ENCODE measurements at places on chromosomes 12 and 14.

DNA sequence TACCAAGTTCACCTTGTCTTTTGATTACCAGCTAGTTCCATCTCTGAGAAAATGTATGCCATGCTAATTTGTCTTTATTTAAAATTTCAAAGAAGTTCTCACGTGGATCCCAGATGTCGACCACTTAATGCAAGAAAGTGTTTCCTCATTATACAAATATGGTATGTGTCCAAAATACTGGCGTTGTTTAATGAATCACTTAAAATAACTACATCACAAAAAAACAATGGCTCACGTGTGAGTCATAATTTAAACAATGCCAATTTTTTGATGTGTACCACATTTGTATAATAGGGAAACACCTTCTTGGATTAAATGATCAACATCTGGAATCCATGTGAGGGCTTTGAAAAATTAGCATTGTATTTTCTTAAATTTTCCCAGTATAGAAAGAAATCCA, 40.8 kb downstream of the DBX2 start:
- no peak for DNase-seq

DNA sequence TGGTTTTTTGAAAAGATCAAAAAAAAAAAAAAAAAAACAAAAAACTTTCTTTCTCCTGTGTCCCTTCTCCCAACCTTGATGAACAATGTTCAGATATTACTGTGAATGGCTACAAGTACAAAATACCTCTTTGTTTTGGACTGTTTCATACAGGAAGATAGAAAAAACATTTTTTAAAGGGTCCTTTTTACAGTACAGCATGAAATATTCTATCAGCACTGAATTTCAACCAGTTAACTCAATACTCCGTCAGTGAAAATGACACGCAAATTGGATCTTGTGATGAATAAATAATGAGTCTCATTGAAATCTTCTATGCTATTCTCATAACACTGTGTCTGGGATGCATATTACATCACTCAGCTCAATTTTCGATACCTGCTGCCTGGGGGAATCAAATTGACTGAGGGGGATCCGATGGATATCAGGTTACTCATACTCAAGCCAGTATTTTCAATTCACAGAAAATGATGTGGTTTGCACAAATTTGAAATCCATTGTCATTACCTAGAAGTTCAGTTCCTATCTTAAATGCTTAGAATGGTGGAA, 179.6 kb downstream of the TMTC2 start:
- no peak for DNase-seq

DNA sequence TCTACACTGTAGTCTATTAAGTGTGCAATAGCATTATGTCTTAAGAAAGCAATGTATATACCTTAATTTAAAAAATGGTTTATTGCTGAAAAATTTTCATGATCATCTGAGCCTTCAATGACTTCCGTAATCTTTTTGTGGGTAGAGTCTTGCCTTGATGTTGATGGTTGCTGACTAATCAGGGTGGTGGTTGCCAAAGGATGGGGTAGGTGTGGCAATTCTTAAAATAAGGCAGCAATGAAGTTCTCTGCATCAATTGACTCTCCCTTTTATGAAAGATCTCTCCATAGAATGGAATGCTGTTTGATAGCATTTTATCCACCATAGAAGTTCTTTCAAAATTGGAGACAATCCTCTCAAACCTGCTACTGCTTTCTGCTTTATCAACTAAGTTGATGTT, 41.1 kb downstream of the BBS10 start:
- no peak for DNase-seq

DNA sequence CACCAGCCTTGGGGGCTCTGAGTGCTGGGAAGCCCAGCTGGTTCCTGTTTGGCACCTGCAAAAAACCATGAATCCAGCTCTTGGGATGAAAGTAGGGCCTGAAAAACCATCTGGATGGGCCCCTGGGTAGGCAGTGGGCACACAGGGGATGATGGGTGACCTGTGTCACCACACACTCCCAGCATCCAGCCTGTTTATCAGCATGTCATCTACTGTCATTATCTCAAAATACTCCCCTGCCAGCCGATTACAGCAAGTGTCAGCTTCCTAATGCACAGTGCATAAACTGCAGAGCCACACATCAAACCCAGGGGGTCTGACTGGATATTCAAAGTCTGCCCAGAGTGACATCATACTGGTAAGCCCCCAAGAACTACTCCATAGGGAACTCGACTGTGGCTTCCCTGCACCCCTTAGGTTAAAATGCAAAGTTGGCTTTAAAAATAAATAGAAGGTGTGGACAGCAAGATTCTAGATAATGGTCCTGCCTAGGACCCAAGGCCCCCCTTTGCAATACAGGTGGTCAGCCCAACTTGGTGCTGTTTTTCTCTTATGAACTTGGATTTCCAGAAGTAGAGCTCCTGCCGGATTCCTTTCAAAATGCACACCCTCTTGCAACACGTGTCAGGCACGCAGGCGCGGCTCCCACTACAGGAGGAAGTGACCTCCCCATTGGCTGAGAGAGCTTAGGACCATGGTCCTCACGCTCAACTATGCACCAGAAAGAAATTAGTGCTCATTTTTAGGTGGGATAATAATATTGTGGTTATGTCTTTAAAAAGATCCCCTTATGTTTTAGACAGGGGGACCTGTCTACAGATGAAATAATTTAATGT, 94.1 kb downstream of the GCH1 start:
- DNase-seq = no peak

DNA sequence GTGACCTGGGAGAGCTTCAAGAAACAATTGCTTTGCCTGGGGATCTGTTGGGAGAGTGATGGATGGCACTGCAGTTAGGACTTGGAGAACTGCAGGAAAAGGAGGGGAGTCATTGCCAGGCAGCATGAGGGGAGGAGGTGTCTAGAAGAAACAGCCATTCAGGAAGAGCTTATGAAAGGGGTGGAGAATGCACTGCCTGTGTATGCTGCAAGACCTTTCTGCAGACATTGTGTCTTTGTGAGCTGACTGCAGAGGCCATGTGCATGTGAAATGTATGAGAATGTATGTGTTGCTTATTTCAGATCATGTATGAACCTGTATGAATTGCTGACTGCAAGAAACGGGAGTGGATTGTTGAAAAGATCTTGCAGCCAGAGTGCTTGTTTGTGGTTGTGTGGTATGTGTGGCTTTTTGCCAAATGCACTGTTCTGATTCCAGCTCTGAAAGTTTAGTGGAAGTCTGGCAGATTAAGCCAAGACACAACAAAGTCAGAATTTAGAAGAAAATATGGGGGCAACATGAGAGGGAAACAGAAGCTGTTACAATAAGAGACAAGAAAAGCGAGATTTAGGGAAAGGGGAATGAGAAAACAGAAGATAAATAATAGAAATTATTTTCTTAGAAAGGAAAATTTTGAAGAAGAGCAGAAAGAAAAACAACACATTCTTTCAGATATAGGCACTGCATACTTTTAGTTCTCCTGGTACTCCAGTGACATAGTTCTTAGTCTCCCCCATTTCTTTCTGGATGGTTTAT, 9.8 kb upstream of the RIMKLB start:
- DNase-seq = peak; percentile 68

- no peak for DNase-seq
These were observed 189.7 kb downstream of the TTC7B start for GRCh38 chr14:90626550-90626949.

GRCh38 chr12:68042212-68042699, 53.0 kb downstream of the IFNG-AS1 start:
- no peak for DNase-seq

DNA sequence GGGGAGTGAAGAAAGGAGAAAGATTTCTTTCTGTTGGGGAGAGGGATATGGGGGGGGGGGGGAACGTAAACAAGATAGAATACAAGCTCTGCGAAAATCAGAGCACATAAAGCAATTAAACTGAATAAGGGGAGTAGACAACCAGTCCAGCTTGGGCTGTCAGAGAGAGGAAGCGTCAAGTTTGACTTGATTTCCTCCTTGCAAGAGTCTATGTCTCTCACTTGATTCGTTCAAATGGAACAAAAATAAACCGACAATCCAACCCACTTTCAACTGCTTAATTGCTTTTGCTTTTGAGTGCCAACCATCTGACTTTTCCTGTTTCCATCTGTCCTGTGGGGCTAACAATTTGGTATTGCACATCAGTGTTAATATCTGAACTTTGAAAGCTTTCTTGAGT, 942 bp downstream of the SYT1 start:
- DNase-seq = no peak

GRCh38 chr14:68757618-68758081, 35.2 kb downstream of the ZFP36L1 start:
- DNase-seq = no peak

DNA sequence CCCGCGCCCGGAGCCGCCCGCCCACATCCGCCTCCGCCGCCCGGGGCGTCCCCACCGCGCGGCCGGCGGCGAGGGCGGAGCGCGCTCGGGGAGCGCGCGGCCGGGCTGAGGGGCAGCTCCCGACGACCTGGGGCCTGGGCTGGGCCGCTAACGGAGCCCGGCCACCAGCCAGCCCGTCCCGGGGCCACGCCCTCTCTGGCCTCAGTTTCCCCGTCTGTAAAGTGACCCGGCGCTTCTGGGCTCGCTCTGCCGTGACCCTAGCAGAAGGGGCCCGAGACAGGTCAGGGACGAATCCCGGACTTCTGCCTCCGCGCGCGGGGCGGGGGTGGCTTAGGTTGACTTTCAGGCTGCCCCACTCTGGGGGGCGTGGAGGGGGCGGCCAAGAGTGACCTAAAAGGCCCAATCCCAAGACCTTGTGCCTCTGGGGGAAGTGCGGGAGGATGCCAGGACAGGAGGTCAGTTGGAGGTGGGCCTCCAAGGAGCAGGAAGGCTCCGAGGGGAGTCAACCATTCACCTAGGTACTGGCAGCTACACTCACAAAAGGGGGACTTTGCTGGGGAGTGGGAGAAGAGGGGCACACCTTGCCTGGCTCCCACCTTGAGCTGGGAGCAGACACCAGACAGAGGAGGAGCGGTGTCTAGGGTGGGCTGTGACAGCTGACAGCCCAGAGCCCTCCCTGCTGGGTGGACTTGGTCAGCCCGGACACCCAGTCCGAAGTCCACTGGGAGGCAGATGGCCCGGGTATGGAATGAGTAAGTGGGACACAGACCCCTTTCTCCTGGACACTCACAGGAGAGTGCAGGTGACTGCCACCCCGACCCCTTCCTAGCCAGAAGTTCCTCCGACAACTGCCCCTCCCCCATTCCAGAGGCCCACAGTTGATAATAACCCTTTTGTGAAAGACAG, 486 bp upstream of the AKT1 start:
- DNase-seq = peak; percentile 89

DNA sequence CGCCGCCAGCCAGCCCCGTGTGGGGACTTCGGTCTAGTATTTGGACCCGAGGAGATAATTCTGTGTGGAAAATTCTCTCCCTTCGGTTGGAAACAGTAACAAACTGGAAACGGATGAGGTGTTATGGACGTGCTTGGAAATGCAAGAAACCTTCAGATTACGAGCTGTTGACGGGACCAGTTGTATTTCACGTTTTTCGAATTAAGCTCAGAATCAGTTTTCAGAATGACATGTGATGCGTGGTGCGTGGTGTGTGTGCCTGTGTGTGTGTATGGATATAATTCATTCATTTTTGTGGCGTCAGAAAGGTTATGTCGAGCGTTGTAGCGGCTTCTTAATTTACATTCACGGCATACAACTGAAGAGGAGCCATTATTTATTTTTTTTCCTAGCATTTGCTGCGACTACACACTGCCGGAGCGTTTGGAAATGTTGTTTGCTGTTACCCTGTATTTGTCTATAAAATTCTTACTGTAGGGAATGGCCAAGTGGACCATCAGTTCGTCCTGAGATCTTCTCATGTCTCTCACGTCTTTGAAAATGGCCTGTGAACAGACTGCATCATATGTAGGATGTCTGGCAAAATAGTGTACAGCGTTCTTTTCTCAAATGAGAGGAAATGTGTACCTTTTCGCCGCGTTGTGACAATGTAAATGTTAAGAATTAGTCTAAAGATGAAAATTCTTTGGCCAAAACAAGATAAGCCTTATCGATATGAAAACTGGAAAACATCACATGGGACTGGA, 1.3 kb downstream of the TRAF3 start:
- no peak for DNase-seq

- no peak for DNase-seq
These were observed 6.2 kb downstream of the ISCU start for GRCh38 chr12:108568338-108569154.

GRCh38 chr12:25056486-25057130, 107.7 kb upstream of the BCAT1 start:
- no peak for DNase-seq

GRCh38 chr12:56728139-56728861, 3.2 kb upstream of the NACA start:
- DNase-seq = no peak

DNA sequence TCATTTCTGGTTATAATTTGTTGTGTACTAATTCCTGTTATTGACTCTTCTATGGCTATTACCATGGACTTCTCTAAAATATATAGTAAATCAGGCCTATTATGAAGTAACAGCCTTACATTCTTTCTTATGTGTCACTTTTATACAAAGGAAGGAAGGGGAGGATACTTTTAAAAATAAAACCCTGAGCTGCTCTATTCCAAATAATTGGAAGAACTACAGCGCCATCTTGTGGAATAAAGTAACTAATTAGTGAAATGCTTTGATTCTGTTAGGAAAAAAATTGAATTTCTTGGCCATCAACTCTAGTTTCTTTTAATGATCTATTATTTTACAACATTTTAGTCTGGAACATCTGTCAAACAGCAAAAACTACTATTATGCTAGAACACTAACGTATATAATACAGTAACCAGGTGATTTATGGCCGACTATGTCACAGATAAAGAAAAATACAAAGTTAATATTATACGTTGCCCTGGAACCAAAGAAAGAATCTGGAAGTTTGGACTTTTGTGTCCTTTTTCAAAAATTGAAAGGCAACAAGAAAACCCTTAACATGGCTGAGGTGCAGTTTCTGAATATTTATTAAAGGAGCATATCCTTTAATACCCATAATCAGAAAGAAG, 55.0 kb upstream of the NELL2 start:
- DNase-seq = peak; percentile 73

GRCh38 chr14:32709027-32709426, 229.7 kb upstream of the NPAS3 start:
- no peak for DNase-seq

DNA sequence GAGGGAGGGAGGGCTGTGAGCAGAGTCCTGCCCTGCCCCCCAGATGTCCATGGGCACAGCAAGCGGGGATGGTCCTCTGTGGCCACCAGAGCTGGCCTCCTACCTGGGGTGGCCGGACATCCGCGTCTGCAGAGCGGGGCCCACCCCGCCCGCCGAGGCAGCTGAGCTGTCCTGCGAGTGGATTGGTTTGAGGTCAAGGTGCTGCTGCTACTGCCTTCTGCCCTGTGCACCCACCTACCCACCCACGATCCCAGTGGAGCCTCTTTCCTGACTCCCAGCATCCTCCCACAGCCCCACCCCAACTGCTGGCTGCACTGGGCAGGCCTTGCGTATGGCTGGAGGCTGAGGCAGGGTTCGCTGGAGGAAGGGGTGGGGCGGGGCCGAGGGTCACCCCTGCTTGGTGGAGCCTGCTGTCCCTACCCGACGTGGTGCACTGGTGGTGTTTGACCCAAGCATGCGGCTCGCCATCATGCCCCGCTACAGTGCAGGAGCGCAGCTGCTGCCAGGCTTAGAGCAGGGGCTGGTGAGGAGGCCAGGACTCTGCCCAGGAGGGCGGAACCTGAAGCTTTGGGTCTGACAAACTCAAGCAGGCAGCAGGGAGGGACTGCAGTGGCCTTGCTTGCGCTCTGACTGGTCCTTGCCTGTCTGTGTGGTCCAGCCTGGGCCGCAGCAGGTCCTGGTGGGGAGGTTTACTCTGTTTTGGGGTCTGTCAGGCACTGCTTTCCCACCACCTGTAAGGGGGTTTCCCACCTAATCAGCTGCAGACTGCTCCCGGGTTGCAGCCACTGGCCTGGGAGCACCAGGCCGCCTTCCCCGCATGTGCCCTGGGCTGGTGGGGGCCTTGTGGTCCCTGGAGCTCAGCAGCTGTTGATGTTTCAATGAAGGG, 23.7 kb downstream of the CEP170B start:
- no peak for DNase-seq

GRCh38 chr12:114697741-114698565, 14.0 kb upstream of the TBX3 start:
- no peak for DNase-seq

Data from T47D (cell line).